HAP-1 (cell line): ENCODE measurements at places on chromosomes 5 and 9.

- no peak for DNase-seq
Observed at GRCh38 chr5:914174-914573, 21.5 kb downstream of the TRIP13 start.

GRCh38 chr5:131186561-131187256 is 16.0 kb downstream of the LYRM7 start:
- no peak for DNase-seq

- DNase-seq = no peak
Observed at GRCh38 chr5:589173-589572, 23.0 kb upstream of the CEP72 start.

DNA sequence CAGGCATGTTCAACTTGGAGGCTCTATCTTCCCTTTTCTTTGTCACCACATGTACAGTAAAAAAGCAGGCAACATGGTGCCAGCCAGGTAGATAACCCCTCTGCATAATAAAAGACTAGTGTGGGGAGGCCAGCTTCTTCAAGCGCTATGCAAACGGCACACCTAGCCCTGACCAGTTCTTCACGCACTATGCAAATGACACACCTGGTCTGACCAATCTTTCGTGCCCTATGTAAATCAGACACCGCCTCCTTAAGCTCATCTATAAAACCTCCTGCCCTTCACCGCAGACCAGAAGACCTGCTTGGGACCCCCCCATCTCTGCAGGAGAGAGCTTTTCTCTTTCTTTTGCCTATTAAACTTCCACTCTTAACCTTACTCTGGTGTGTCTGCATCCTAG is 28.1 kb upstream of the UGCG start:
- DNase-seq = no peak

- DNase-seq = no peak
Observed at GRCh38 chr5:39197556-39197955, 21.8 kb downstream of the FYB1 start.
